Stimulated activated CD4-positive, alpha-beta T cell treated with anti-CD3 and anti-CD28 coated beads, Interleukin-1b, Interleukin-23, amount 100 ng/mL, for 1 hour (primary cell): ENCODE measurements at places on chromosomes 7 and 10.

DNA sequence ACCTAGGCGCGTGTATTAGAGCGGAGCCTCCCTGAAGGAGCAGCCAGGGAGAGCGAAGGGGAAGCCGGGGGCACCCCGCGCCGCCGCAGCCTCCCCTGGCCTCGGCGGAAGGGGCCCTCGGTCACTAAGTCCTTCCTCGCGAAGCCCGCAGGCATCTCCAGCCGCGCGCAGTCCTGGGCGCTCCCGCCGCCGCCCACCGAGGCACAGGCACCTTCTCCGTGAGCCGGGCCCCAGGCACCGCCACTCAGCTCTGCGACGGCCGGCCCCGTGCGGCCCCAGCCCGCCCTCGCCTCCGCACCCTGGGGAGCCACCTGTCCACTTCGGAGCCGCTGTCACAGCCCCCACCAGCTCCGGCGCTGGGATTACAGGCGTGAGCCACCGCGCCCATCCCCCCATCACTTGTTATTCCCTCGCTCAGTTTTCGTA, 80.8 kb downstream of the ZNF467 start:
- DNase-seq = no peak

DNA sequence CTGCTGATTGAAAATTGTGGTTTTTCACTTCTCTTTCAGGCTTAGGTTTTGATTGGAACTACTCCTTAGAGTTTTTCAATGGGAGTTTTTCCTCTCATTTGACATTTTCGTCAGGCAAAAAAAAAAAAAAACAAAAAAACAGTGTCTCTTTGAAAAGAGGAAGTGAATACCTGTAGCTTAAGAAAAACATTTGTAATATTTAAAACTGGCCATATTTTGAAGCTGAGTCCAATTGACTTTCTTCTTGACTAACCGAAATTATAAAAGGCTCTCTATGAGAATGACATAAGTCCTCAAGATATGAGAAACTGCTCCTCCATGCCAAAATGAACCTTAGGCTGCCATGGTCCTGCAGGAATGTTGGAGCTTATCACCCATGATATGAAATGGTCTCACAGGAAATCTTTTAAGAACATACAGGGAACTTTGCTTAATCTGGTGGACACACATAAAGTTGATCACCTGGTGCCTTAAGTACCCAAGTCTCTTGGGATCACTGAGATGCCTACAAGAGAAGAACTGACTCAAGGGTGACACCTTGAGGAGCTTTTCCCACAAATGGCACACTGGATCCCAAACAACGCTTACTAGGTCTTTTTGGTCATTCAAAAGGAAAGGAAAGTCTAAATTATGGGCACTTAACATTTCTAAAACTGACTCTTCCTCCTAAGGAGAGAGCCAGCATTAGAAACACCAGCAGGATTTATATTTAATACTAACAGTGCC, 263.4 kb downstream of the CDC14C start:
- no peak for DNase-seq

DNA sequence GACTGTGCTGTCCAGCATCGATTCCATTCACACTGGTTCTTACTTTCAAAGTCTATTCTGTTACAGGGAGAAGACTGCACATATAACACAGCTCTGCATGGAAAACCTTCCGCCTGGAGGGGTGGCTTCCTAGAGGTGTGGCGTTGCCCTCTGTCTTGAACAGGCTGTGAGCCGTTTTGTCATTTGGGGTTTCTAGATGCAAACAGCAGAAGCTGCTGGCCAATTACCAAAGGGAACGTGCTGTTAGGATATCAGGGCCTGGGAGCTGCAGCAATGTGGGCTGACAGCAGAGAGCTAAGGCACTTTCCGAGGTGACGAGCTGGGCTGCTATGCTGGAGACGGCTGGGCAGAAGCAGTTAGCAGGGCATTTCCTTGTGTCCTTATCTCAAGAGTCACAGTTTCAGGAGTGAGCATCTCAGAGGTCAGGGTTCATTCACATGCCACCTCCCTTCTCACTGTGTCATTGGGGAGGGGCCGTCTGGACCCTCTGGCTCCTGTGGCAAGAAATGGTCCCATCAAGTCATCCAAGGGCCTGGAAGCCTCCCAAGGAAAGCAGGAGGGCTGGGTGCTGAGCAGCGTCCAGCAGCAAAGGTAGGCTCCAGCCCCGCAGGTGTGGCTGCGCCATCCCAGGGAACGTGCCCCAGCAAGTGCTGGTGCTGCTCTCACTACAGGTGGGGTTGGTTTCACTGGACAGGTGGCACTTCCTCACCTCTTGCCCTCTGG, 106.5 kb downstream of the WDR37 start:
- DNase-seq = no peak

DNA sequence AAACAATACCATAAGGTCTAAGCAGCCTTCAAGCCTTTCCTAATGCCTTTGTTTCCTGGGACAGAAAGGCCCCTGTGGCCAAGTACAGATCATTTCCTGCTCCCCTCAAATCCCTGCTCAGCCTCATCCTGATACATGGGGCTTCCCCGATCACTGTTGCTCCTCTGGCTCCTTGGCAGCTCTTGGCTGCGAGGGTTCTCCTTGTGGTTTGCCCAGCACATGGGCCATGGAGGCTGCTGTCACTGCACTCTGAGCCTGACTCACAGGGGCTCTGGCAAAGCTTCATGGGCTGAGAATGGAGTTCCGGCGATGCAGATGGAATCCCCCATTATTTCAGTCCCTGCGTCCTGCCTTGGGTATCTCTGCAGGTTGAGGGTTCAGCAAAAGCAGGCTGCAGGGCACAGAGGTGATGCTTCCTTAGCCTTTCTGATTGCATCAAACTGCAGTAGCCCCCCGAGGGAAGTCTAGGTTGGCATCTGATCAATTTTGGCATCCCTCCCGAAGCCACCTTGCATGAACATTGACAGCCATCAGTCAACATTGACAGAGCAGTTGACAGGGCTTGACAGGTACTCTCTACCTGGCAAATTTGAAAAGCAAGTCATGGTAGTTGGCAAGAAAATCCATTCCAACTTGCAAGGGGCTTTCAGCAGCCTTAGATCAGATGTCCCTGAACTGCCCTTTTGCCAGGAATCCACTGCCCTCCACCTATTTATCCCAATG, 168.6 kb downstream of the GFRA1 start:
- DNase-seq = no peak

DNA sequence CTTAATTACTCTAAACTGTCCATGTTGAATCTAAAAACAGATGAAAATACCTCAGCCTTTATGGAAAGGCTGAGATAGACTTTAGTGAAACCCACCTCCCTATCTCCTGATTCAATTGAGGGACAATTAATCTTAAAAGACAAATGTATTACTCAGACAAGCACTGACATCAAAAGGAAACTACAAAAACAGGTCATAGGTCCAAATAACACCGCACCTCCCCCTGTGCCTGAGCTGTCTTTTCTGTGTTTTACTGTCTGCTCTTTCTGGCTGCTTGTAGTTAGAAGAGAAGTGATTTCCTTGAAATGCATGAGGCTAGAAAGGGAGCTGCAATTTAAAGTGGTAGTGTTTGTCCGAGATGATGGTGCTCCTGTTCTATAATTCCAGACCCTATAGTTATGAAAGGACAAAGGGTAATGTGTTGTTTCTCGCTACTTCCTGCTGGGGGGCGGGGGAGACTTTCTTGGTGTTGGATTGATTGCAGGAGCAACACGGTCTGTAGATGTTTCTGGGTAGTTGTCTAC, 16.0 kb downstream of the AKR1C8 start:
- no peak for DNase-seq

DNA sequence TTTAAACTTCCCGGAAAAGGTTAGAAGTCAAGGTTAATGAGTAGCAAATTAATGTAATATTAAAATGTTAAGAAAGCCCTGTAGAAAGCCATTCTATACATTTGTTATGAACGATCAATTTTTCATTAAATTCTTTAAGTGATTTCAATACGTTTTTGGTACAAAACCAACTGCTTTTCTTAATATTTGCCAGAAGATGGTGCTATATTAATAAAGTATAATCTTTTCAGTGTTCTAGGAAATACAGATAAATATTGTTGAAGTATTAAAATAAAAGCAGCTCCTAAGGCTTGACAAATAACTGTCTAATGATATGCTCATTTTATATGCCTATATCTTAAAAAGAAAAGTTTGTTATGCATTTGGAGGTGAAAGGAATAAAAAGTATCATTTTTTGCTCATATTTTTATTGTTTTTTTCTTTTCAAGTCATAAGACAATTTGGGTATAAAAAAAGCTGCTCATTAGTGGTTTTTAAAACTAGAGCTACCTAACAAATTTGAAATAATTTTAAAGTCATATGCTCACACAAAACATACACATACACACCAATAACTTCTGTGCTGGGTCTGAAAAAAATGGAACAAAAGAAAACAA, 130.3 kb upstream of the POT1 start:
- DNase-seq = no peak
